Naive thymus-derived CD8-positive, alpha-beta T cell (primary cell): ENCODE measurements at places on chromosomes 2 and 18. TPM values are rescaled to one million over a fixed set of nuclear protein-coding genes. Genes with fewer than 3 reads are reported as not detected.

GRCh38 chr18:49015886-49016647 lies 65.3 kb upstream of the SMAD7 start:
- no peak for DNase-seq

GRCh38 chr2:233041722-233042323 lies 9.4 kb downstream of the NEU2 start:
- no peak for DNase-seq

DNA sequence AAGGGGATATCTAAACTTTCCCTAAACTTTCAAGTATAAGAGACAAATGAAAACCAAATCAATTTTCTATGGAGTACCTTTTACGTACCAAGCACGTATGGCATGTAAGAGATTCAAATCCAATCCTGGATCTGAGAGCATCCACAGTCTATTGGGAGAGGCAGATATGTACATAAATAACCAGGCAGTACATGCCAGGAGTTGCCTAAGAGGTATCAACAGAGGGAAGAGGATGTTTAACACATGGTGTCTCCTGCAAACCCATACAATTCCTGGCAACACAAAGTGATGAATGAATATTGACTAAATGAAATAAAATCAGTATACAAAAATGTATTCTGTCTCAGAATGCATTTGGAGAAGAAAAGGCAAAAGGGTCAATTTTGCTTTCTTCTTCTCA lies 116.6 kb downstream of the PIGN start:
- DNase-seq: no peak

GRCh38 chr2:108239786-108240185 lies at the start of gene SULT1C3:
TSS of gene SULT1C3 (plus strand) at chr2:108239968. CDS start at chr2:108247195, 7,227 bp downstream.
- DNase-seq: no peak

GRCh38 chr2:205858881-205859441 lies 176.7 kb downstream of the NRP2 start:
- DNase-seq: no peak

- peak; percentile 12 for DNase-seq
Observed at GRCh38 chr2:75424936-75425619, 135.7 kb downstream of the EVA1A start.

DNA sequence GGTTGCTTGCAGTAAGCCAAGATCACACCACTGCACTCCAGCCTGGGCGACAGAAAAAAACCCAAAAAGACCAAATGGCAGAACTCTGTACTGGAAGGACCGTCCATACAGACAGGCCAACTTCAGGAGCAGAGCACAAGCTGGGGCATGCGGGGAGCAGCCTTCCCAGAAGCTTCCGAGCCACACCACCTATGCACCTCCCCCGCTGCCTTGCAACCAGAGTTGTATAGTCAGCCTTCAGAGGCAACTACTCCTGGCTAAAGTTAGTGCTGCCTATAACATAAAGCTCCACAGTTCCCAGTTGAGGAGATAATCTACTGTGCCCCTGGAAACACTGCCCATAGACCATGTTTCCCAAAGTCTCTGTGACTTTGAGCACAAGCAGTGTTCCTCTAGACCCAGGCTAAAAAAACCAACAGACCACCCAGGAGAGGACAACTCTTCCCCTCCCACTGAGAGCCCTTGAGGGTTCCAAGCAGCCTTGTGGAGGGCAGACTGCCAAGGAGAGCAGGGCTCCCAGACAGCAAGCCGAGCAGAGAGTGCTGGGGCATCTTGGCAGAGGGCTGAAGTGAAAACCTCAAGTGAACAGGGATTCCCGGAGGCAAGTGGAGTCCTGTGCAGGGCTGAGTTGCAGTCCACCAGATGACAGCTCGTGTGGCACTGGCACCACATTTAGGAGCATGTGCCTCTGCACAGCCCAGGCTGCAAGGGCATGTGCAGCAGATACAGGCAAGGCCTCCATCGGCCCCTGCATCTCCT lies 6.8 kb downstream of the SFT2D3 start:
- no peak for DNase-seq

- no peak for DNase-seq
Observed at GRCh38 chr18:76266236-76266991, 228.6 kb downstream of the ZNF516 start.

GRCh38 chr2:38925982-38926381 lies 36.3 kb downstream of the ARHGEF33 start:
- no peak for DNase-seq

DNA sequence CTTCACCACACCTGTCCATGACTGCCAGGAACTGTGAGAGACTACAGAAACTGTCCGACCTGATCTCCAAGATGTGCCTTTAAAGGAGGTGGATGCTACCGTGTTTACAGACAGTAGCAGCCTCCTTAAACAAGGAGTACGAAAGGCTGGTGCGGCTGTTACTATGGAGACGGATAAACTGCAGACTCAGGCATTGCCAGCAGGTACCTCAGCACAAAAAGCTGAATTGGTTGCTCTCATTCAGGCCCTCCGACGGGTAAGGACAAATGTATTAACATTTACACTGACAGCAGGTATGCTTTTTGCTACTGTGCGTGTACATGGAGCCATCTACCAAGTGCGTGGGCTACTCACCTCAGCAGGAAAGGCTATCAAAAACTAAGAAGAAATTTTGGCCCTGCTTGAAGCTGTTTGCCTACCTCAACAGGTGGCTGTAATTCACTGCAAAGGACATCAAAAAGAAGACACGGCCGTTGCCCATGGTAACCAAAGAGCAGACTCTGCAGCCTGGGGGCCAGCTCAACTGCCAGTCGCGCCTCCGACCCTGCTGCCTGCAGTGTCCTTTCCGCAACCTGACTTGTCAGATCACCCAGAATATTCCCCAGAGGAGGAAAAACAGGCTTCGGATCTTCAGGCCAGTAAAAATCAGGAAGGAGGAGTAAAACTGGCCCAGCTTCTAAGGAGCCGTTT lies 30.9 kb downstream of the SKA1 start:
- no peak for DNase-seq

- no peak for DNase-seq
Observed at GRCh38 chr2:98039085-98039756, 43.5 kb upstream of the TMEM131 start.

DNA sequence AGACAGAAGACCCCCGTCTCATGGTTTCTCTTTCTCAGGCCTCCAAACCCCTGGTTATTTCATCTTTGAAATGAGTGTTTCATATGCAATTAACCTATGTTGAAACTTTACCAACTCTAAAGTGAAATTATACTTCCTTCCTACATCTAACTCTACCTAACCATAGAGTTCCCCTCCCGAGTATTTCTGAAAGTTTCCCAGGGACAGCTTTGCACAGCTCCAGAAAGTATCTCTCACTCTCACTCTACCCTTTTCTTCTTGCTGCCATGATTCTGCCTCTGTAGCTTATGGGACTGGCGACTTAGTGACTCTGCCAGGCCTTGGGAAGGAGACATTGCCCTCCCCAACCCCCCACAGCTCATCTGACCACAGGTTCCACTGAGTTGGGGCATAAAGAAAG lies 107.9 kb downstream of the B3GNT2 start:
- DNase-seq: no peak

DNA sequence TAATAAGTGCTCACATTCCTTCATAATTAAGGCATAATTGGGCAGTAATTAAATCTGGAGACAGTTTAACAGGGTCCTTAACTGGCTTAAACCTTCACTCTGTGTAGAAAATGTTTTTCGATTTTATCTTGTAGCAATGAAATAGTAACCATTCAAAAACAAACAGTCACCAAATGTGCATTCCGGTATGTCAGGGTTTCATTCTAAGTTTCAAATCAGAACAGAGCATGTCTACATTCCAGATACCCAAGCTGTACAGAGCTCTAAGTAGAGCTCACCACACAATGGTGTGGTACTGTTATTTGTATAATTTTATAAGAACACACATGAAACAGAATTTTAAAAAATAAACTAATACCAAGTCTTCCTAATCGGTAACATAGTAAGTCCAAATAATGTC lies 52.6 kb downstream of the SMAD2 start:
- no peak for DNase-seq

B4GALT6 gene
- not detected for total RNA-seq

GALR1 gene
- not detected for total RNA-seq

CASP10 gene
- 48.1 TPM for total RNA-seq

IL1RN gene
- 1.2 TPM for total RNA-seq

IFIH1 gene
- total RNA-seq: 24.3 TPM

PROKR1 gene
- total RNA-seq: not detected

GLI2 gene
- not detected for total RNA-seq

C1GALT1C1L gene
- 0.33 TPM for total RNA-seq

SIX2 gene
- total RNA-seq: not detected

CIAO1 gene
- total RNA-seq: 86.3 TPM
